ENCODE measurements at places on chromosomes 2 and 18.

GRCh38 chr2:9422321-9423099, 818 bp downstream of the ITGB1BP1 start:
- DNase-seq = no peak

DNA sequence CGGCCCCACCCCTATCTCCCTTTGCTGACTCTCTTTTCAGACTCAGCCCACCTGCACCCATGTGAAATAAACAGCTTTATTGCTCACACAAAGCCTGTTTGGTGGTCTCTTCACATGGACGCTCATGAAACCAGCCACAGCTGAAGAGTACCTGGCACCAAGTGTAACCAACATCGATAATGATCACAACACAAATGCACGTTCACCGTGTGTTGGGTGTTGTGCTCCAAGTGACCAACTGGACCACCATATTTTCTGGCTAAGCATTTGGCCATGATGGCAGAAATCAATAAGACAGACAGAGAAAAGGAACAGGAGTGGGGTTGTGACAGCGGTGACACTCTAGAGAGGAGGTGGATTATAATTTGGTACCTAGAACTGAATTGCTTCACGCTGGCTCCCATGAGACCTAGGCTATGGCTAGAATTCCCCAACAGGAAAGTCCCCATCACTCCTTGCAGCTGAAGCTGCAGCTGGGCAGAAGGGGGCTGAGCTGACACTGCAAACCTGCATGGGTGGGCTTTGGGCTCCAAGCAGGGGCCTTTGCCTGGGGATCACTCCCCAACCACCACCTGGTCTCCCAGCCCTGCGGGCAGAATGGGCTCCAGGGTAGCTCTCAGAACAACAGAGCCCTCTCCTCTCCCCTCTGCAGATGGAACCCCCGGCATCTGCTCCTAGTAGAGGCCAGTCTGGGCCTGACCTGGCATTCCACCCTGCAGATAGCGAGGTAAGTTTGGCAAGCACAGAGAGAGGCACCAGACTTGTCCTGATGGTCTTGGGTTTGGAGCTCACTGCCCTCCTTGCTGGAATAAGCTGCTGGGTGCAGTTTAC, 14.6 kb upstream of the LRRFIP1 start:
- DNase-seq = no peak

- no peak for DNase-seq
These were observed 57.5 kb downstream of the WDPCP start for GRCh38 chr2:63530704-63531279.

GRCh38 chr18:658001-658946, 821 bp downstream of the TYMS start:
- DNase-seq = peak; percentile 39

DNA sequence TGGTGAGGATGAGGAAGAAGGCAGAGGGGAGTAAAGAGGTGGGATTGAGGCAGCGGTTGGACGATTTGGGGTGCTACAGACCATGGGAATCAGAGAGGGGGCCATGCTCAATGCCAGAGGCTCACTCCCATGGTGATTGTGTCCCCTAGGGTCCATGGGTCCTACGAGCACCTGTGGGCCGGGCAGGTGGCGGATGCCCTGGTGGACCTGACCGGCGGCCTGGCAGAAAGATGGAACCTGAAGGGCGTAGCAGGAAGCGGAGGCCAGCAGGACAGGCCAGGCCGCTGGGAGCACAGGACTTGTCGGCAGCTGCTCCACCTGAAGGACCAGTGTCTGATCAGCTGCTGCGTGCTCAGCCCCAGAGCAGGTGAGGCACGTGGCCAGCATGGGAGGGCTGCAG, 5.2 kb downstream of the CAPN10 start:
- DNase-seq = no peak

DNA sequence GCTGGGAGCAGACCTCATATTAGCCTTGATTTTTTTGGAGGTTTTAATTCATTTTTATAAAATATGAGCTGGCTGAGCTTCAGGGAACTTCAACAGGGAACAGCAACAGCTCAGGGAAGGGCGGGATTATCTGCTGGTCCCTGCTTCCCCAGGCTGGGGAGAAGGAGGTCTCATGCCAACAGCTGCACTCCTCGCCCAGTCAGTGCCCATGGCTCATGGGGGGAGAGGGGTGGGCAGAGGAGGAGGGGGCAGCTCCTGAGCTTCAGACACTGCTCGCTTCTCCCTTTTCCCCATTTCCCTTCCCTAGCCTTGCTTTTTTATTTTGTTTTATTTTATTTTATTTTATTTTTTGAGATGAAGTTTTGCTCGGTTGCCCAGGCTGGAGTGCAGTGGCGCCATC, 442 bp upstream of the OTOF start:
- no peak for DNase-seq

GRCh38 chr18:67862069-67862468, 345.5 kb upstream of the DSEL start:
- no peak for DNase-seq

- no peak for DNase-seq
These were observed 283.5 kb upstream of the EPAS1 start for GRCh38 chr2:46013726-46014125.

DNA sequence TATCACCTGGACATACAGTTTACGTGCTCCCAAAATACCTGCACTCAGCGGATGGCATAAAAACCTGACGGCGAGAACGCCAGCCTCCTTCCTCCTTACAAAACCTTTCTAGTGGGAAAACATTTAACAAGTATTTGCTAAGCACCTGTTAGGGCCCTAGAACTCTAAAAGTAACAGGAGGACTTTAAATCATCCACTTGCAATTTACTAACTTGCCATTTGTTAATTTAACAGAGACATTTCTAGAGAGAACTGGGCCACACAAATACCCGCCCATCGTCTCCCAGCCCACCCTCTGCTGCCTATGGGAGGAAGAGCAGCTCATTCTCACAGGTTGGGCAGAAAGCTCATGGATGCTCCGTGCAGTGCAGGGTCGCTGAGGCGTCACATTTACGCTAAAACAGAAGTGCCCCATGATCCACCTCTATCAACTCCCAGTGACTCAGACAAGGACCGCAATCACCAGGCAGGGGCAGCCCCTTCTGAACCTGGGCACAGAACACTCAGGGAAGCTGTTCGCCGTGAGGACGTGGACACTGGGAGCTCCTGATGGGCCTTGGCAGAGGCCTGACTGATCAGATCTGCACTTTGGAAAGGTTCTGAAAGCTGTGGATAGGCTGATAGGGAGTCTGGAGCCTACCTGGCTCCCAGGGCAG, 106.9 kb downstream of the HDAC4 start:
- DNase-seq = no peak

DNA sequence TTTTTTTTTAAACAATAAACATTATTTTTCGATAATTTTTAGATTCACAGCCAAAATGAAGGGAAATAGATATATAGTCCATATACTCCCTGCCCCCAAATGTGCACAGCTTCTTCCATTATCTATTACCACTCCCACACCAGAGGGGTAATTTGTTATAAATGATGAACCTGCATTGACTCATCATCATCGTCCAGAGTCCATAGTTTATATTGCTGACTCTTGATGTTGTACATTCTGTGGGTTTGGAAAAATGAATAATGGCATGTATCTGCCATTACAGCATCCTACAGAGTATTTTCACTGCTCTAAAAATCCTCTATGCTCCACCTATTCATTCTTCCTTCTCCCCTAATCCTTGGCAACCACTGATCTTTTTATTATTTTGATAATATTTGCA, 121.5 kb downstream of the LTBP1 start:
- DNase-seq = no peak

DNA sequence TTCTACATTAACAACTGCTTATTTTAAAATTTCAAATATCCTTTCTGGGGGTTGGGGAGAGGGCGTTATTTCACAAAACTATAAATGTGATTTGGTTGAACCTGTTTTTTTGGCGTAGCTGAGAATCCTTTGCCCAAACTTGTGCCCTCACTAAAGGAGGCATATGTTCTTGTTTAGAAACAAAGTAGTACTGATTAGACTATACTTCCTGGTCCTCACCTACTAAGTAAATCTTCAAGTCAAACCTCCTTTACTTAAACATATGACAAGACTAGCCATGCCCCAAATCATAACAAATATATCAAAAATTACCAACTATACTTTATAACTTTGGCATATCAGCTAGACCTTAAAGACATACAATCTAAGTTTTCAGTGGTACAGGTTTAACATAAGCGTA, 5.8 kb downstream of the EIF2AK3 start:
- DNase-seq = no peak

GRCh38 chr2:109108740-109109139, 20.3 kb upstream of the SH3RF3 start:
- no peak for DNase-seq

GRCh38 chr2:208183526-208183925, 6.3 kb downstream of the C2orf80 start:
- DNase-seq = no peak

GRCh38 chr2:11094021-11094810, 61.1 kb upstream of the SLC66A3 start:
- DNase-seq = no peak

DNA sequence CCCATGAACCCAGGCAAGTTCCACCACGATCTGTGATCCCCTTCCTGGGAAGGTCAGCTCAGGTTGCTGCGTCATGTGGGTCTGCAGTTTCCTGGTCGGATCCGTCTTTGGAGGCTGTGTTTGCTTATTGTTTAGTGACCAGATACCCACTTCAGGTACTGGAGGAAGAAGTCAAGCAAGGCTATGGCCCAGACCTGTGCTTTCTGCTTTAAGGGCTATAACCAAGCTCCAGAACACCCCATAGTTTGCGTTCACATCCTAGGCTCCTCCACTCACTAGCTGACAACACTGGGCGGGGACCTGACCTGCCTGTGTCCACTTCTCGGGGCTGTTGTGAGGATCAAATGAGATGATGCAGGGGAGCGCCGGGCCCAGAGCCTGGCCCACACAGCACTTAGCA, 44.0 kb downstream of the MAL start:
- no peak for DNase-seq

- no peak for DNase-seq
These were observed 13.5 kb upstream of the SALL3 start for GRCh38 chr18:78965917-78966792.

- DNase-seq = no peak
These were observed 30.3 kb upstream of the GPC1 start for GRCh38 chr2:240405133-240405532.

- no peak for DNase-seq
These were observed 142.3 kb downstream of the ABCA12 start for GRCh38 chr2:214995926-214996670.

GRCh38 chr2:126808929-126809328, 89.8 kb upstream of the TEX51 start:
- DNase-seq = no peak

GRCh38 chr2:120421830-120422175, 75.9 kb downstream of the INHBB start:
- no peak for DNase-seq

GRCh38 chr2:213119061-213119809, 32.2 kb downstream of the IKZF2 start:
- no peak for DNase-seq

DNA sequence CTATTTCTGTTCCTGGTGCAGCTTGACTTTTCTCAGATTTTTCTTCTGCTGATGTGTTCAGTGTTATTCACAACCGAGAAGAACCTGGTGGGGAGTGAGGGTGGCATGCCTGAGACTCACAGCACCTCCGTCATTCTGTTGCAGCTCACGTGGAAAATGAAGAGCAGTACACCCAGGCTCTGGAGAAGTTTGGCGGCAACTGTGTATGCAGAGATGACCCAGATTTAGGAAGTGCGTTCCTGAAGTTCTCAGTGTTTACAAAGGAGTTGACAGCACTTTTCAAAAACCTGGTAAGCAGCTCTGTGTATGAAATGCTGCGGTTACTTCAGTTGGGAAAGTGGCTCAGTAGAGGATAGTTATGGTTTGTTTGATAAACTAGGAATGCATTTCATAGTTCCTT, 90.5 kb downstream of the ASAP2 start:
- DNase-seq = no peak

GRCh38 chr2:32977228-32977758, 30.5 kb downstream of the LTBP1 start:
- DNase-seq = no peak

GRCh38 chr2:66435963-66436362, 1.0 kb downstream of the MEIS1 start:
- DNase-seq = no peak

DNA sequence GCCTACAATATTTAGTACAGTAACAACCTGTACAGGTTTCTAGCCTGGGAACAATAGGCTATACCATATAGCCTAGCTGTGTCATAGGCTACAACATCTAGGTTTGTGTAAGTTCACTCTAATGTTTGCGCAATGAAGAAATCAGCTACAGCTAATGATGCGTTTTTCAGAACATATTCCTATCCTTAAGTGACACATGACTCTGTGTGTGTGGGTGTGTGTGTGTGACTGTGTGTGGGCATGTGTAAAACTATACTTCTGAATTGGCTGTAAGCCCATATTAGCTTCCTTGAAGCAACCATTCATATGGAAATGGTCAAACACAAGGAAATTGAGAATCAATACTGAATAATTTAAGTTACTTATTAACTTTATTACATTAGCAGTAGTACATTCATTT, 120.8 kb upstream of the SULT1C3 start:
- DNase-seq = no peak

GRCh38 chr2:231769170-231770136, 11.6 kb downstream of the PDE6D start:
- DNase-seq = no peak

DNA sequence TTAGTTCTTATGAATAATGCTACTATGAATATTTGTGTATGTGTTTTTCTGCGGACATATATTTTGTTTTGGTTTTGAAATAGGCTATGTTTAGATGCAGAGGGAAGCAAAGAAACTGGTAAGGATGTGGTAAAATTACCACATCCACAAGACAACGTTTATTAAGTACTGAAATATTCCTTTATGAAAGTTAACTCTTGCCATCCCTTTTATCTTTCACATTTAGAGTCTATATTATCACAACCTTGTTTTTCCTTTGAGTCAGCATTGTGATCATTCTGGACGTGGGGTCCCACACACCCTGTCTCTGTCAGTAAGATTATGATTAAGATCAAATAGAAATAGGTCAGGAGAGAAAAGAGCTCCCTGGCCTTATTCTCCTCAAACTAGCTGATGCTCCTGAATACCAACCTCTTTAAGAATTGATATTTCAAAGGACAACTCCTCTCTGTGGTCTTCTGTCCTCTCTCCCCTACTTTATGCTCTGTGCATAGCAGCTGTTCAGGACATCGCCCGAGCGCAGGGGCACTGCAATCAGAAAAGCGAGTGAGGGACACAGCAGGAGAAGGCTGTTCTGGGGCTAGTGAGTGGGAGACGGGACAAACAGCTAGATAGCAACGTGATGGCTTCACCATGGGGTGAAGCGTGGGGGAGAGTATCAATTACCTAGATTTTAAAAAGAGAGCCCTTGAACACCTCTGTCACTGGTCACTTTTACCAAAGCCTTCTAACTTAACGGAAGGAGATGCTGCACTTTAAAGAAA, 12.2 kb downstream of the METAP1D start:
- DNase-seq = no peak

DNA sequence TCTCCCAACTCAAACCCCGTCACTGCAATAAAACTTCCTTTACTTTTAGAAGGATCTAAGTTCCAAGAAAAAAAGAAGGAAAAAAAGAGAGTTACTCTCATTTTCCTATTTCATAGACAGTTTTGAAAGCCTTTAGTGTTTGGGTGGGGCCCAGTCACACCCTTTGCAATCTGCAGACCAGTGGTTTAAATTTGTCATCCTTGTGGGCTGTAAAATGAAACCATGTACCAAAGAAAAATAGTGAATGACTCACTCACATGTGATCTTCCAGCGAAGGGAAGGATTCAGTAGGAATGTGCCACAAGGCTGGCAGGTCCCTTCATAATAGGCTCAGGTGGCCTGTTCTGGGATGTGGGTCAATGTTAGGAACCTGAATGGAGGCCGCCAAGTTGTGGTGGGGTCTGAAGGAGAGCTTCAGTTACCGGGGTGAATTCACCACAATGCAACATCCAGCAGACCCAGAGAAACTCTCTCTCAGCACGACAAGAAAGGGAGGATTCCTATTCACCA, 28.3 kb downstream of the ANXA4 start:
- peak; percentile 57 for DNase-seq

- DNase-seq = no peak
These were observed 30.2 kb upstream of the RAB11FIP5 start for GRCh38 chr2:73142937-73143336.
